H9 (cell line): ENCODE measurements at places on chromosomes 3 and 15.

GRCh38 chr3:158355623-158356588 is 215.1 kb upstream of the MLF1 start:
- DNase-seq, result no peak

DNA sequence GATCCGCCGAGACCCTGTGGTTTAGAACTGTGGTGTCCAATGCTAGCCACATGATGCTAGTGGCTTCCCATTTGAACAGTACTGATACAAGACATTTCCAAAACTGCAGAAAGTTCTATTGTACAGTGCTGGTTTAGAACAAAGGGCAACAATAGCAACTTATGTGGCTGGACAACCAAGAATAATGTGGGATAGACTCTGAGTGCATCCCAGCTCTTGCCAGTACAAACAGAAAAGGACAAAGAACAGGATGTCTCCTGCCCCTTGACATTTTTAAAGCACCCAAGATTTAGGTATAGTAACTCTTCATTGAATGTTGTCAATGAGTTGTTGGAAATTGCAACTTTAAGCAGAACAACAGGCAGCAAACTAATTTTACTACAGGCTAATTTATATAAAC is 107.3 kb downstream of the ZNF385D start:
- DNase-seq, result no peak

DNA sequence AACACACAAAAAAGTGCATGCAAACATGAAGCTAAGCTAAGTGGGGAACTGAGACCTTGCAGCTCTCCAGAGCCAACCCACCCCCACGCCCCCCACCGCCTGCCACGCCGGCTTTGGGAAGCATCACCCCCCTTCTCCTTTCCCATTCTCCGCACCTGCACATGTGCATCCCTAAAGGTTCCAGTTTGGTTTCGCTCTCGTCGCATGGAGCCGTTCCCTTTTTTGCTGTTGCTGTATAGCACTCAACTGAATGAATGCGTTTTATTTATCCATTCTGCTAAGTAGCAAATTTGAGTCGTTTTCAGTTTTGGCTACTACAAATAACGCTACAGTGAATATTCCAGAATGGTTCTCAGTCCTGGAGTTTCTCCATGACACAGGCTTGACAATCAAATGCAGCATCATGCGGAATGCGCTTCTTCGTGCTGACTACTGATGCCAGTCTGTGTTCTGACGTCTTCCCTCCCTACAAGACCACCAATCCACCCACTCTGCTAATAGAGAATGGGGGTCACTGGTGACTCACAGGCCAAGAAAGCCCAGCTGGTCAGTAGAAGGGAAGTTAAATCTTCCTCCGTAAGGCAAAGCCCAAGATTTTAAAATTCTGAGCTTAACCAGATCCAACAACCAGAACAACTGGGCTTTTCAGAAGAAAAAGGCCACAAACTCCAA is 115.3 kb downstream of the XXYLT1 start:
- no peak for DNase-seq

DNA sequence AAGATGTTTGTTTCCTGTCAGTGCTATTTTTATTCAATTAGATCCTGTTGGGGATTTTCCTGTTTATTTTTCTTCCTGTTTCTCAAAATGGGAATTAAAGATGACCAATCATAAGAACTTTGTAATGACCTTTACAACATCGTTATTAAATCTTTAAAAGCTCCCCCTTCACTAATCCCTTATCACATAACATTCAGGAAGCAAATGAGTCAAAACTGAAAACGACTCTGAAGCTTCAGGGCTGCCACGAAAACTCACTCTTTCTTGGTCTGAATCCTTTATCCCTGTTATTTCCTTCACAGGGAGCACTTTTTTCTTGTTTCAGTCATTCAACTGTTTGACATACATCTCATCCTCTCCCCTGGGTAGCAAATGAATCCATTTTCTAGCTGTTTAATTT is 75.8 kb upstream of the MB21D2 start:
- no peak for DNase-seq

DNA sequence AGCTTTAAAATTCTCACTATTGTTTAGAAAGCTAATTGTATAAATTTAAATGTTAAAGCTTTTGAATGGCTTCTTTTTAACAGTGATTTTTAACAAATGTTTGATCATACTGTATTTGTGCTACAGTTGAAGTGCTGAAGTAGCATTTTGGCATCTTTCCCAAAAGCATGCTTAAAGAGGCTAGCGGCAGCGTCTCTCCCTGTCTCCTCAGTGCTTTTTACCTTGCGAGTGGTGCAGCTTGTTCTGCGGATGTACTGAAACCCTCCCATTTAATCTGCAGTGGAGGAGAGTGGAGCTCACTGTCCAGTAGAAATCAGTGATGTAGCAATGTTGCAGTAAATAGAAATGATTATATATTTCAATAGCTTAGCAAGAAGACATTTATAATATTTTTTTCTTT is 43.7 kb downstream of the LRRC49 start:
- no peak for DNase-seq

GRCh38 chr3:6568999-6569493 is 291.9 kb upstream of the GRM7 start:
- DNase-seq, result no peak

- no peak for DNase-seq
These were observed 120.1 kb upstream of the WNT5A start for GRCh38 chr3:55607175-55607574.

DNA sequence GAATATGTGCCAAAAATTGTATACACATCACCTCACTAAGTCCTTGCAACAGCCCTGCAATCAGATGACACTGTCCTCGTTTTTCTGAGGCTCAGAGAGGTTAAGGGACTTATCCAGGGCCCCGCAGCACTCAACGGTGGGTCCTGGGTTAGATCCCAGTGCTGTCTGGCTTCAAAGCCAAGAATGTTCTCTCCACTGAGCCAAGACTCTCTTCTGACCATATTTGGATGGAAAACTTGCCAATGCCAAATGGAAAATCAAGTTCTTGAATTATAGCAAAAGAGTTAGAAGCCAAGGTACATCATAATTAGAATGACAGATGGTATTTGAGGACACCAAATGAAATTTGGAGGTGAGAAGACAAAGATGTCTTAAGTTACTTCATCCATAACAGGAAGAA is 75.9 kb downstream of the NCEH1 start:
- DNase-seq, result no peak

- DNase-seq, result no peak
These were observed 336.1 kb upstream of the THBS1 start for GRCh38 chr15:39244776-39245175.

- DNase-seq, result peak; percentile 59
These were observed 756.3 kb downstream of the NTRK3 start for GRCh38 chr15:87500240-87500639.

DNA sequence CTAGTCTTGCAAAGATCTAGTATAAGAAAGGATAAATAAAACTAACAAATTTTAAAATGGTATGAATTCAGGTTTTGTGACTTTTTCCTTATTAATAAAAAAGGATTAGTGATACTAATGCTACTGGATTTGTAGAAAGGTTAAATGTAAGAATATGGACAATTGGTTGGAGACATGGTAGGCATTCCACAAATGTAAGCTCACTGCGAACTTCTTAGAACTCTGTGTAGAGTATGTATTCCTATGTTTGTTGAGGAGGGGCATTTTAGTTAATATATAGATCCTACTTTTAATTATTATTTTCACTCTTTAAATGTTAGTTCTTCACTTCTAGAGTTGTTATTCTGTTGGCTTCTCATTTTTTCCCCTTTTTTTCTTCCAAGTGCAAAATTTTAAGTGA is 414.3 kb downstream of the RBMS3 start:
- DNase-seq, result no peak

DNA sequence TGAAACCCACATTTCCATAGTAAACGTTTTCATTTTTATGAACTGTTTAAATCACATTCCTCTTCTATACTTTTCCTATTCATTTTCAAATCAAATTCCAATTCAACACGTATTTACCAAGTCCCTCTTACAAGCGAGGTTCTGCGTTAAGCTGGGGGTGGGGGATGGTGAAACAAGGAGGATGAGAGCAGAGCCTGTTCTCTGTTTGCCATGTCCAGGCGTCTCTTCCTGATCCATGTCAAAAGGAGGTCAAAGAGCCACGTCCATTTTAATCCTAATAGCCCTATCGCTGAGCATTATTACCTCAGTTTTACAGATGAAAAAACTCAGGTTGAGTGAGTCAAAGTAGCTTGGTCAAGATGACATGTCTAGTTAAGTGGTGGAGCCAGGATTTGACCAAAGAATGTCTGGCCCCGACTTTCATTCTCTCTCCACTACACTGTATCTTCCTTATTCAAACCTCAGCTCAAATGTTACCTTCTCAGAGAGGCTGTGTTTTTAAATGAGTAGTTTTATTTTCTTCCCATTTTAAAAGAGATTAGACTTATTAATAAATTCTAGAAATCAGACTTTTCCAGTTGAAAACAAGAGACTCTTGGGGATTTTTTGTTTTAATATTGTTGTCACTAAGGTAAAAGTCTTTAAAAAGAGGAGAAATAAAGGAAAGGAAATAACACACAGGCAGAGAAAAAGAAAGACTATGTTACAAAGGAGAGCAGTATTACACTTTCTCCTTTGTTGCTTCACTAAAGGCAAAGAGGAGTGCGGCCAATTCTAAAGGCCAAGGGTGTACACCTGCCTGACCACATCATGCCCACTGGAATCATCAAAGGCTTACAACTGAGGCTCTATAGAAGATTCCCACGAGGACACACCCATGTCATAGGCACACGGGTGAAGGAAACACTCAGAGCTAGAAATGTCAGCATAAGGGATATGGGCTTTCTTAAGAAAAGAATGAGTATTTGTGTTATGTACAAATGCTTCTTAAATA is 42.4 kb downstream of the MYO5A start:
- peak; percentile 38 for DNase-seq

DNA sequence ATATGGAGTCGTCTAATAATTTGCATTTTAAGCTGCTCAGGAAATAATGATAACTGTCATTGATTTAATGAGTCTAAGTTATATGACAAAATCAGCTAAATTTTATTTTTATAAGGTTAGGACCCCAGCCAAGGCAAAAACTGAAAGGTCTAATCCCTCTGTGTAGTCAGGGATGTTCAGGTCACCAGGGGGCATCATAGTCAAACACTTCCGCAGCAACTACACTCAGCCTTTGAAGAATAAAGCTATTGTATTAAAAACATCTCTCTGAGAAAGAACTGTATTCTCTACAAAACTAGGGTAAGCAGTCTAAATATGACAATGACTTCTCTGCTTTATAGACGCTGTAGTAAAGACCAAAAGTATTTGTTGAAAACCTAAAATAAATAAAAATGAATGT is 15.0 kb downstream of the INTS14 start:
- no peak for DNase-seq

DNA sequence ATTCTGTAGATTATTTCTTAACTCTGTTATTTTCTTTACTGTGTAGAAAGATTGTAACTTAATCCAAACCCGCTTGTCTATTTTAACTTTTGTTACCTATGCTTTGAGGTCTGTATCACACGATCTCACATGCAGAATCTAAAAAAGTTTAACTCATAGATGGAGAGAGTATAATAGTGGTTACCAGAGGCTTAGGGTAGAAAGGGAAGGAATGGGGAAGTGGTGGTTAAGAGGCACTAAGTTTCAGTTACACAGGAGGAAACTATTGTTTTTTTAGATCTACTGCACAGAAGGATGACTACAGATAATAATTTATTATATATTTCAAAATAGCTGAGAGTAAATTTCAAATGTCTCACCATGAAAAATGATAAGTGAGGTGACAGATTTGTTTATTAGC is 515.2 kb downstream of the RSL24D1 start:
- no peak for DNase-seq

DNA sequence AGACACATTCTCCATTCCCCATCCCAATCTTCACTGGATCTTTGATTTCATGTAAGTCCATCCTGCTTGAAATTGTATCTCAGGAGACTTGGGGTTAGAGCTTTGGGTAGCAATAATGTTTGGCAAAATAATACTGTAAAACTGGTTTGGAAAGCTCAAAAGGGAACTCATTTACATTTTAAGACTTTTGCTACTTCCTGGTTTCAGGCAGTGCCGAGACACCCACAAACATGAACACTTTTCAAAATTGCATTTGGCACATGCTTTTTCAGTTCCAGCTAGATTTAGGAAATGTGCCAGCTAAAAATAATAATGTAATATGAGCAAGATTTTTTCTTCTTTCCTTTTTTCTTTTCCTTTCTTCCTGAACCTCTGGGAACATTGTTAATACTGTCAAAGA is 145.7 kb upstream of the CBLB start:
- no peak for DNase-seq

DNA sequence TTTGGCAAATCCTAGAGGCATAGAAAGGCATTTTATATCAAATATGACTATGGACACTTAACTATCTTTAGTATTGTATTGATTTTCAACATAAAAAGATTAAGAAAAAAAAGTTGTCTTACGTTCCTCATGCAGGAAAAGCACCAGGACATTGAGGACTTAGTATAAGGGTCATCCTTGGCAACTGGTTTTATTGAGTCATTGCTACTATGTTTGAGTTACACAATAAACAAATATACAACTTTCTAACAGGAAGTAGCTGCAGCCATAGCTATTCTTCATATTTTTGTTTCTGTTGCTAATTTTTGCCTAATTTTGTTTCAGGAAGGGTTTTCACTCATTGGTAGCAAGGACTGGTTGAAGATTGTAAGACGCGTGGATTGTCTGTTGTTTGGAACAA is 93.0 kb downstream of the NPTN start:
- no peak for DNase-seq

DNA sequence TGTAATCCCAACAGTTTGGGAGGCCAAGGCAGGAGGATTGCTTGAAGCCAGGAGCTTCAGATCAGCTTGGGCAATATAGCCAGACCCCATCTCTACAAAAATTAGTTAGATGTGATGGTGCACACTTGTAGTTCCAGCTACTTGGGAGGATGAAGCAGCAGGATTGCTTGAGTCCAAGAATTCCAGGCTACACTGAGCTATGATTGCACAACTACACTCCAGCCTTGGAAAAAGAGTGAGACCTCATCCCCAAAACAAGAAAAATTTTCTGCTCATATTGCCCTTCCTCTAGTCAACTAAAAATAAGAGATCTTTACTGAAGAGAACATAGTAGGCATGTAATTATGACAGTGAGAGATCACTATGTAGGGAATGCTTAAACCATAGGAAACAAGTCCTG is 60.9 kb upstream of the SPATA12 start:
- DNase-seq, result no peak

GRCh38 chr15:74781431-74782258 is at the start of gene CSK:
CSK (plus strand) TSS chr15:74782080; CDS start chr15:74798298, 16,218 bp downstream.
- peak; percentile 62 for DNase-seq

GRCh38 chr3:165383381-165383780 is 187.2 kb upstream of the SLITRK3 start:
- no peak for DNase-seq

DNA sequence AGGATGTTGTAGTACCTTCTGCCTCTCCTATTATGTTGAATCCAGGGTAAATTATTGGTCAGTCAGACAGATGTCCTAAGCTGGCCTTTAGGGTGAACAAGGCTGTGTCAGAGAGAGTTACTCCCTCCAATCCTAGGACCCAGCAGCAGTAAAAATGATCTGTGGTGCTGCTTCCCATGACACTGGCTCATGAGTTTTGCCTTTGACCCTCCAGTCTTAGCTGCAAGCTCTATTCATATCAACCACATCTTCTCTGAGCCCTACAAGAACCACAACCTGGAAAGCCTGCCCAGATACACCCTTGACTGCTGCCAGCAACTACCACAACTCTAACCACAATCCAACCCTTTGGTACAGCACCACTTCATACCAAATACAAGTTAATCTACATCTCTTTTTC is 27.2 kb upstream of the PHLDB2 start:
- no peak for DNase-seq
